HTR-8/SVneo (cell line): ENCODE measurements at places on chromosomes 13 and 19.

DNA sequence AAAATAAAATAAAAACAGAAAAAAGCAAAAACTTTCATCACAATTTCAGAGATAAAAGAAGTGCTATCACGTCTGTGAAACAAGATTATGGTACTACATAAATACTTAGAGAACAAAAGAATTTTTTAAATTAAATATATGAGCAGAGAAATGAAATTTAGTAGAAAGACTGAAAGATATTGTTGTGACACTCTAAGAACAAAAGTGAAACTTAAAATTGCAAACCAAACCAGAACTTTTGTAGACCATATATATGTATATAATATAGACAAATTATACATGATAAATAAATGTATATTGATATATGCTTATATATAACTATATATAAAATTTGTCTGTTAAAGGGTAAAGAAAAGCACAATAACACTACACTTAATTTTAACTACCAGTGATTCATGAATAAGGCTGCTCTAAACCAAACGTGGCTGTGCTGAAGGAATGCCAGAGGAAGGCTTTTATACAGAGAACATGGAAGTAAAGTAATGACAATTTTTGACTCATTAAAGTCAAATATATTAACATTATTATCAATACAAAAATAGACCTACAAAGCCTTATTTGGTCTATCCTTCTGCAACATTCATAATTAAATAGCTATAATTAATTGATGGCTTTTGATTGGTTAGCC lies 1516.7 kb upstream of the PCDH20 start:
- no peak for DNase-seq

GRCh38 chr19:40281381-40282208 lies 3.5 kb downstream of the AKT2 start:
- DNase-seq = no peak

DNA sequence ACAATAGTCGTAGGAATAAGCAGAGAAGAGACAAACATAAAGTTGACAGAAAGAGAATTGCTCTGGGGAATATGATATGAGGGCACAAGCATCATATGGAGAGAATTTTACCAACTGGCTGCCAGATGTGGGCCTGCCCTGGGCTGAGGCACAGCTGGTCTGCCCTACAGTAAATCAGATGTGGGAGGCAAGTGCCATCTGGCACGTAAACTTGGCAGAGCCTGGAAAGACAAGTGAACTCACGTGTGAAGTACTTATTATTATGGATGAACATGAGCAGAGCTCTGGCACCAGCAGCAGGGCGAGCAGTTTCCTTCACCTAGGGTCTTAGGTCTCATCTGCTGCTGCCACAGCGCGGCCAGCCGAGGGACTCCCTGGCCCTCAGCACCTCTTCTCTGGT lies 20.6 kb downstream of the PCDH8 start:
- DNase-seq = no peak

- peak; percentile 42 for DNase-seq
Observed at GRCh38 chr13:20924758-20925394, 22.3 kb upstream of the XPO4 start.

- no peak for DNase-seq
Observed at GRCh38 chr13:40613192-40613818, 53.1 kb downstream of the FOXO1 start.

DNA sequence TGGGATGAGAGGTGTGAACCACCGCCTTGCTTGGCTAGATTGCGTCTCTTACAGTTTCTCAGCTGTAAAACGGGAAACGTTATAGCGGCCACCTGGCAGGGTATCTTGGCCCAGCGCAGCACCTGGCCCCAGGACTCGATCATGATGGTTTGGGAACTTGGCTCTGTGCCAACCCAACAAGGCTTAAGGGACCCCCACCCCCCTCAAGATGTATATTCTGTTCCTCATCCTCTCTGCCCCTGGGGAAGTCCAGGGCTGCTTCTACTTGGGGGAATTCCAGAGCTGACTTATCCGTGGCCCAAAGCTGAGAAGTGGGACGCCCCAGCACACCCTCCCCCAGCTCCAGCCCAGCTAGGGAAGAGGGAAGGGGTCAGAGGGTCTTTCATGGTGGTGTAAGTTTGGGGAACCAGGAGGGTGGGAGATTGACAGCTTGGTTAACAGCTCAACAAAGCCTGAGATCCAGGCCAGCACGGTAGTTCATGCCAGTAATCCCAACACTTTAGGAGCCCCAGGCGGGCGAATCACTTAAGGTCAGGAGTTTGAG lies 695 bp downstream of the ICAM1 start:
- DNase-seq = no peak

DNA sequence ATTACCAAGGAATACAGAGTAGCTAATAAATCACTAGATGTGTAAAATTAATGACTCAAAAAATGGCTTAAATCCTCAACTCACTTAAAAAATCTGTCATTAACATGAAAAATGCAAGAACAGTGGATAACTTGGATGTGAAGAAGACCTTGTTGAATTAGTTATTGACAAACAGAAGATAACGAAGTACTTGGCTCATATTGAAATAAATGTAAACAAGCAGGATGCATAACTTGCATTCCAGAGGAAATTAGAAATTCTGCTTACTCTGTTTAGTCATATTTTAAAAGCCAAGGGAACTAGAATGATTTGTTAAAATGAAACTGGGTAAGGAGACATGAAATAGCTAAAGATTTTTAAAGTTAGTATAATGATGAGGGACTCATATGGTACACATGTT lies 1812.2 kb downstream of the PCDH9 start:
- DNase-seq = peak; percentile 2

GRCh38 chr19:30596813-30597399 lies 224.7 kb downstream of the ZNF536 start:
- no peak for DNase-seq

- no peak for DNase-seq
Observed at GRCh38 chr19:3743486-3743885, 18.0 kb downstream of the APBA3 start.

DNA sequence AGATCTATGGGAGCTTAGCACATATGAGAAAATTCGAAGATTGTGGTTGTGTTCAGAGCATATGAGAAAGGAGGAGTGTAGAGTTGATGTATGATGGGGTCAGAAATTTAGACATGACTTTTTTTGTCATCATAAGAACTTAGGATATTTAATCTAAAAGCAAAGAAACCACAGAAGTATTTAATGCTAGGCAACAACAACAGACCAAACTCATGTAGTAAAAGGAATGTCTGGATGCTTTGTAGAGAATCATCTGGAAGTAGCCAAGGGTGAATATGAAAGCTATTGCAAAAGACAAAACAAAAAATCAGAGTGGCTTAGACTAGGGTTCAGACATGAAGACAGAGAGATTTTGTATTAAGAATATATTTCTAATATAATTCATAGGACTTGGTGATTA lies 190.3 kb downstream of the SLITRK1 start:
- no peak for DNase-seq

- no peak for DNase-seq
Observed at GRCh38 chr13:75055296-75055695, 426.7 kb downstream of the TBC1D4 start.

GRCh38 chr13:81610644-81611043 lies 1269.7 kb upstream of the SPRY2 start:
- no peak for DNase-seq

DNA sequence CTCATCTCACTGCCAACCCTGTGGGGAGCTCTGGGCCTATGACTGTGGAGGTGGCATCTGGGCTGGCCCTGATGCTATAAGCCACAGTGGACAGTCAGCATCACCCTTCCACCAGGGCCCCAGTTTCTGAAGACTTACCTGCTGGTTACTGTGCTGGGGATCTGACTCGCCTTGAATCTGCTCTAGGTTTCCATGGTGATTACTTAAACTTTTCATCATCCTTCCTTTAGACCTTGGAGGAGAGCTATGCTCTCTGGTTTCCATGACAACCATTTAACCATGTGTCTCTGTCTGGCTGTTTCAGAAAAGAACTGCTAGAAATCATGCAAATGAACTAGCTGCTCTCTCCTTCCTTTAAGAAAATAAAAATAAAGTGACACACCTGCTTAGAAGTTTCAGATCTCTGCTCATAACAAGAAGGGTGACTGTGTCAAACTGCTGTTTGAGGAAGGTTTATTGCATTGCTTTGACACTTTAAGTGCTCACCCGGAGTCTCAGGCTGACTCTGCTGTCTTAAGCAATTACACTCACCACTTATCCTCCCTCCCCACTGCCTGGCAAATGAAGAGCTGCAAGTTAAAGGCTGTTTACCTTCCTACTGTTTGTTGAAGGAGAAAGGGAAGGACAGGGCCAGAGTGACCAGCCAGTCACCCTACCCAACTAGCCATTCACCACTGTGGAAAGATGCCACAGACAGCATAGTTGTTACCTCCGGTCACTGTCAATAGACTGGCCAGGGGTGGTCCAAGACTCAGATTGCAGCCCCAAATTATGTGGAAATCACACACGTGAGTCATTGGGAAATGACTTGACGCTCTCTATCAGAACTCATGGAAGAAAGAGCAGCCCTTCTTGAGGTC lies 87.6 kb downstream of the HSPH1 start:
- DNase-seq = no peak

GRCh38 chr19:6750062-6750461 lies 10.6 kb downstream of the TRIP10 start:
- DNase-seq = no peak

GRCh38 chr19:342128-342455 lies 2.5 kb downstream of the MIER2 start:
- DNase-seq = no peak

DNA sequence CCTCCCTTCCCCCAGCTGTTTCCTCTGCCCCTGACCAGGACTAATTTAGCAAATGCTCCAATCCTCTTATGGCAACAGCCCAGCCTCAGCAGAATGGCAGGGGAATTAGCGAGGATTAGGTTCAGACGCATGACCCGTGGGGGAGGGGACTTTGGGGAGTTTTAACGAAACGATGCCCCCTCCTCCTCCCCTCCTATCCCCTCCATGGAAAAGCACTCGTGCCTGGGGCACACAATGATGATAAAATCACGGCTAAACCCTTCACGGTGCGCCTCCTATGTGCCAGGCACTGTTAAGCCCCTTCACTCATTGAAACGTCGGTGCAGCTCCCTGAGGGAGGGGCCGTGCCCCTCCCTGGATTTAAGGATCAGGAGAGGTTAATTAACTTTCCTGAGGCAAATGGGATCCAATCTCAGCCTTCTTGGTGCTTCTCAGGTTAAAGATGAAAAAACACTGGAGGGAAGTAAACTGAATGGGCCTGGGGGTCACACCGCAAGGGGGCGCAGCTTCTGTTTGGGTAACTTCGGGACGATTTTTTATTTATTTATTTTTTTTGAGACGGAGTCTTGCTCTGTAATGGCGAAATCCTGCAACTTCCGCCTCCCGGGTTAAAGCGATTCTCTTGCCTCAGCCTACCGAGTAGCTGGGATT lies 10.1 kb upstream of the TPRX2 start:
- no peak for DNase-seq

GRCh38 chr19:10074153-10074552 lies 12.0 kb upstream of the SHFL start:
- DNase-seq = no peak

- no peak for DNase-seq
Observed at GRCh38 chr19:464208-464545, 3.3 kb upstream of the SHC2 start.

GRCh38 chr19:6718111-6718740 lies 2.2 kb downstream of the C3 start:
- DNase-seq = no peak

DNA sequence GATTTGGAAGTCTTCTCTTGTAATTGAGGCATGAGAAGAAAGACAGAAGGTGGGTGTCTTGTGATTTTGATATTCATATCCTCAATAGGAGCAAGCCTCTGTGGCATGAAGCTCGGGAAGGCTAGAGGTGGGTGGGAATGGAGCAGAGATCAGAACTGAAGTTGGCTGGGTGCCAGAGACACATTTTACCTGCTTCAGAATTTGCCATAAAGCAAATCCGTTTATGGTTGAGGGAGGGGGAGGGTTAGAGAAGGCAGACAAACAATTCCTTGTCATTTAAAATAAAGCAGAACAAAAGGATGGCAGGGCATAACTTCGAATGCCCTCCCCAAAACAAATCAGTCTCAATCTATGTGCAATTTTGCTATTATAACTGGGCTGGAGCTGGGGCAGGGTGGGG lies 305.9 kb downstream of the KLF5 start:
- DNase-seq = no peak

GRCh38 chr19:4267901-4268815 lies 10.9 kb upstream of the SHD start:
- DNase-seq = no peak

- DNase-seq = no peak
Observed at GRCh38 chr19:10189616-10190015, 5.1 kb downstream of the DNMT1 start.

DNA sequence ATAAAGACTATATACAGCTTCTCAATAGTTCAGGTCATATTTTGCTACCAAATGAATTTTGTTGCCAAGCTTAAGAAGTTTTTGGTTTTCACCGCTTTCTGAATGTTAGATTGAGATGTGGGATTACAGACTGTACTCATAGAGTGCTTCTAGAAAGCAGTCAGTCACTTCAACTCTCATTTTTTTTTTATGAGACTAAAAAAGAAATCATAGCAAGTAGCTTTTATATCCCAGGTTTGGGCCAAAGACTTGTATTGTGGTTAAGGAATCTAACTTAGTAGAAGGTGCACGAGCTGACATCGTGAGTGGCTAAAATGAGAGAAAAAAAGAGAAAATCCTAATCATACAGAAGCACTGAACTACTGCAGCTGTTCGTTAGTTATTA lies 2.2 kb upstream of the USPL1 start:
- no peak for DNase-seq

DNA sequence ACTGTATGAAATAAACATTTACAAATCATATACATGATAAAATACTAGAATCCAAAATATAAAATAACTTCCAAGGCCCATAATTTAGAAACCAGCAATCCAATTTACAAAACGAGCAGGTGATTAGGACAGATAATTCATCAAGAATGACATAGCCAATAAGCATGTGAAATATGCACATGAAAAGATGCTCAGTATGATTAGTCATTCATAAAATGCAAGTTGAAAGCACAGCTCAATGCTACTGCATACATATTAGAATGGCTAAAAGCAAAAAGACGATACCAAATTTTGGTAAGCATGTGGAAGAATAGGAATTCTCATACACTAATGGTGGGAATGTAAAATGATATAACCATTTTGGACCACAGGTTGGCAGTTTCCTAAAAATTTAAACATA lies 837.2 kb upstream of the MIR17HG start:
- no peak for DNase-seq

DNA sequence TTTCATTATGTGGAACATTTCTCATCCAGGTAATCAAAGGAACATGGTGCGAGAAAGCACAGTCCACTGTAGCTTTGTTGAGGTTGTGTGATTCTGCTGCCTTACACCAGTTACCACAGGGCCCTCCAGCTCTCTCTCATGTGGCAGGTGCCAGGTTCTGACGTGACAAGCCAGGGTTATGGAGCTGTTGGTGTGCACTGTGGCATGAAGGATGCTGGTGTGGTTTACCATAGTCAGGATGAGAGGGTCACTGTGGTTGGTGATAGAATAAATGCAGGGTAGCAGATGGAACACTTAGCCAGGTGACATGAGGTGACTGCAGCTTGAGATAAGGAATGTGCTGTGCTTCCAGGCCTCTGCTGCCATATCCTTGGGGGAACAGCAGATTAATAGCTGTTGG lies 7.4 kb downstream of the ZNF223 start:
- DNase-seq = no peak

GRCh38 chr13:44271031-44271455 lies 102.6 kb upstream of the SERP2 start:
- DNase-seq = no peak
